ENCODE measurements at places on chromosomes 6 and 20.
A peak's percentile ranks its signal among the peaks of the same experiment; 100 is the strongest.

DNA sequence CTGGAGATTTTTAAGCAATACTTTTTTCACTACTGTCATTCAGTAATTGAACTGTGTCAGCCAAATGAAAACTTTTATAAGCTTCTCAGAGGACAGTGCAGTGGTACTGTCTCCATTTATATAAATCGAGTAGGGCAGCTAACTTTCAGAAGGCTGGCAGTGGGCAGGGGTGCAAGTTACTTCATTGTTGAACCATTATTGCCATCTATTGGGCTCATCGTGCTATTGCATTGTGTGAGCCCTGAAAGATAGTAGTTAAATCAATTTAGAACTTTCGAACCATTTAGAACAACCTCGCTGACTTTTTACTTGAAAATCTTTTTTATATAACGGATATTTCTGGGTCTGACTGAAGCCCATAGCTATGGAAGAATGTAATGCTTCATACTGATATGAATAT lies 347.8 kb upstream of the PLCB4 start:
- peak; percentile 41 for DNase-seq

DNA sequence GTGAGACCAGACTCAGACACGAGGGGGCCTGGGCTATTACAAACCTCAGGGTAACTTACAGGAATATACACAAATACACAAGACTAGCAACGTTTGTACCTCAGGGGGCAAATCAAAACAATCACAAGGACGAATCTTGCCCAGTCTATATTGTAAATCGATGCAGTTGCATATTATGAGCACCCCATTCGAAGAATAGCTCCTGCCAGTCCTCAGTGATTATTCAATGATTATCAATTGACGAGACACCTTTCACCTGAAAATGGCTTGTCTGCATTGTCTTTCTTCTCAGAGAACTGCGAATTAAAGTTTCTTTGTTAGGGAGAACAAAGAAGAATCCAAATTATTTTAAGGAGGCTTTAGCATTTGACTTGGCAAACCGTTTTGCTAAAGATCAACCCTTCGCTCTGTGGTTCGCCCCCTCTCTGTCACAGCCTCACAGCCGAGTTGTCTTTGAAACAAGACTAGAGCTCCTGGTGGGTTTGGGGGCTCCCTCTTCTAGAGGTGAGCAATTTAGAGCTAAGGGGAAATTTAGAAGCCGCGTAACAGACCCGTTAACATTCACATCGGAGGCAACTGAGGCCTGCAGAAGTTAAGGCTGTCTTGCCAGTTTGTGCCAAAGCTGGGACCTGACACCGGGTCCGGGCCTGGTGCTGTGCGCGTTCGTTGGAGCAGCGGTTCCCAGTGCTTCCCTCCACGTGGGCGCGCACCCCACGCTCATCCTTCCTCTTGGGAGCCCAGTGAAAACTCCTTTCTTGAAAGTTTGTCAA lies 24.9 kb upstream of the MAP3K7 start:
- no peak for DNase-seq

DNA sequence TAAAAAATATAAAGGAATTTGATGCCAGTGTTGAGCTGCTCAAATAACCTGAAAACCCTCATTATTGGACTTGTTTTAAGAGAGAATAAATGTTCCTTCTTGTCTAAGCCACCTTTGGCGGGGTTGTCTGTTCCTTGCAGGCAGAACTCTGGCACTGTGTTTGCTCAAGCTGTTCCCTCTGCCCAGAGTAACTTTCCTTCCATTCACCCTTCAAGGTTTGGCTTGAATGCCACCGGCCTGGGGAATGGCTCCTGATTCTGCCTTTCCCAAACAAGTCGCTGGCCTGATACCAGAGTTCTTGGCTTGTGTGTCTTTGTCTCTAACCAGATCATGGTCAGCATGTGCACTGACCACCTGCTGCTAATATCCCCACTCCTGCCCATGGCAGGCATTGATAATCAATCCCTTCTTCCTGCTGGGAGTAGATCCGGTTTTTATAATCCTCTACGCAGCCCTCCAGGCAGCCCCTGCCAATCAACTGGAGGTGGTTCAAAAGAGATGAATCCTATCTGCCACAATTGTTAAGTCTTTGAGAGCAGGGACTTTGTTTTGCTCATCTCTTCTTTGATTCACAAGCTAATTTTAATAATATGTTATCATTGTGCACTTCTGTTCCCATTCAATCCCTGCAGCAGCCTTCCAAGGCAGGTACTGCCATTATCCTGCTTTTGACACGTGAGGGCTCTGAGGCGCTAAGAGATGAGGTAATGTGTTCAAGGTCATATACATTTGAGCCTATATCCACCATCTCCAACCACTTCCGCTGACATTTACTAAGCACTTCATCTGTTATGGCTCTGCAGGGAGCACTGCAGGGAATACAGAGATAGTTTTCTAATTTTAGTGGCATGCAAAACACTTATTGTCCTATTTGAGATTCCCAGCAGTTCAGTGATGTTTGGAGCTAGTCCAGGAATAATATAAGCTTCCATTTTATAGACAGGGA lies 3.1 kb upstream of the CCM2L start:
- DNase-seq, result no peak

- DNase-seq, result peak; percentile 43
Measured at GRCh38 chr6:32666420-32667300, at the start of gene HLA-DQB1. Gene HLA-DQB1 (minus strand): TSS chr6:32666657. CDS start chr6:32666607, 50 bp downstream.

- no peak for DNase-seq
Measured at GRCh38 chr20:42366626-42367025, 748.4 kb upstream of the CHD6 start.
